ENCODE measurements at places on chromosomes 4 and X.

DNA sequence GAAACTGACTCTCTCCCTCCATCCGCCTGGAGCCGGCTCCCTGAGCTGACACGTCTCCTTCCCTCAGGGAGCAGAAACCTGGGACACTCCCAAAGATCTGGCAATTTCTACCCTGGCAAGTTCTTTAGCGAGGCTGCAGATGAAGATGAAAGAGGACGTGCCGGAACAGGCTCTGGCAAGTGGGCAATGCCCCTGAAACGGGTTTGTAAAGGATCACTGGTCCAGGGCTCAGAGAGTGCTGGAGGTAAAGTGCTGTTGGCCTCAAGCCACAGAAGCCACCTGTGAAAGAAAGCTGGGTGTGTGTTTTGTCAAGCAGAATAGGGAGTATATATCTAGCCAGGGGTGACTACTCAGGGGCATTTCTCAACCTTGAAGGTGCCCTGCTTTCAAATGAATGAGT is 131.4 kb upstream of the ATP6AP2 start:
- no peak for DNase-seq

GRCh38 chr4:154132406-154132805 is 343.5 kb upstream of the SFRP2 start:
- no peak for DNase-seq

DNA sequence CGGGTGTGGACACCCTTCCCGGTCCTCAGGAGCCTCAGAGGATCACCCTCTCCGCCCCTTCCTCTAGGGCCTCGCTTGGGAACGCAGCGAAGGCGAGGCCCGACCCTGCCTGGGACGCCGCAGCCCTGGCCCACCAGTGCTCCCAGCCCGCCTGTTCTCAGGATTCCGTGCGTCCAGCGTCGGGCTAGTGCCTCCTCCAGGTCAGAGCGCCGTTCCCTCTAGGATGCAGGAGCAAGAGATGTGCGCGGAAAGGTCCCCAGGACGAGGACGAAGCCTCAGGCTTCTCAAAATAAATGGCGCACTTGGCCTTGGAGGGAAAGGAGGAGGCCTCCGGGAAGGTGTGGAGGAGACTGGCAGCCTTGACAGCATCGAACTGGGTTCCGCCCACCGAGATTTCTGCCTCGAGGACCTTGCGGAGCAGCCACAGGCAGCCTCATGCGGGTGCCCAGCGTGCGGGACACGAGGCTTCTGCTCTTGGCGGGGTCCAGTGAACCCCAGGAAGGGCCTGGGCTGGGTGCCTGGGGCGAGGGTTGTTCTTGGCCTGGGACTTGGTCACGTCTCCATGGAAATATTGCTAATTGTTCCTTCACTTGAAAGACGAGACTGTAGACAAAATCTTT is 35.1 kb downstream of the PITX2 start:
- DNase-seq: no peak

- DNase-seq: no peak
Observed at GRCh38 chr4:187227907-187228704, 504.4 kb upstream of the FAT1 start.

- DNase-seq: no peak
Observed at GRCh38 chrX:806586-806985, 176.0 kb downstream of the SHOX start.

DNA sequence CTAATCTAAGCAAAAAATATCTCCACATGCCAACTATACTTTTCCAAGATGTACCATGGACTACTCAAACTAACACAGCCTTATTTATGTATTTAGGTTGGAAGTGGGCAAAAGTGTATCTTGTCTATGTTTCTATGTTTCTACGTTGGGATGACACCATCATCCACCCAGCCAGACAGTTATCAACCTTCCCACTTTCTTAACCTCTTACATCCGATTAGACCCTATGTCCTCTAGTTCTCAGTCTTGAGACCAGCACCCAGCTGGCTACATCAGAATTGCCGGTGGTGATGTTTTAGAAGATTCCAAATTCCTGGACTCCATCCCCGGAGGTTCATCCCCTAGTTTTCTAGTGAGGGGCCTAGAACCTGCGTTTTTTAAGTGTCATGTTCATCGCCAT is 1.0 kb upstream of the AASDH start:
- DNase-seq: no peak

GRCh38 chrX:125006704-125007103 is 313.0 kb upstream of the TEX13C start:
- DNase-seq: no peak

DNA sequence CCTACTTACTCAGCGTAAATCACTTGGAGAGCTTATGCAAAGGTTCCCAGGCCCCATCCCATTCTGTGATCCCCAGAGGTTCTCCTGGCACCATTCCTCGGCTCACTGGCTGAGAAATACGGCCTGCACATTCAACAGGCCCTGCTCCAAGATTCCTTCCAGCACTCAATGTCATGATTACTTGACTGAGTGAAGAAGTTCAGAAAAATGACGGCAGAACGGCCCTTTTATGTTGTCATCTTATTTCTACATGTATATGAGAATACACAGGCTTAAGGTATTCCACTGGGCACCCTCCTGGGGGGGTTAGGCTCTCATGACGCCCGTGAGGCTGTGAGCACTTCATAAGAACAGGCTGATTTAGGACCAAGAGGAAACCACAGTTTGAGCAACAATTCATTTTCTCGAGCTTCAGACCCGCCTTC is 190.6 kb downstream of the NSUN7 start:
- no peak for DNase-seq

- no peak for DNase-seq
Observed at GRCh38 chrX:84729809-84730208, 227.6 kb upstream of the HDX start.

GRCh38 chrX:108312957-108313356 is 125.3 kb downstream of the COL4A6 start:
- DNase-seq: no peak

DNA sequence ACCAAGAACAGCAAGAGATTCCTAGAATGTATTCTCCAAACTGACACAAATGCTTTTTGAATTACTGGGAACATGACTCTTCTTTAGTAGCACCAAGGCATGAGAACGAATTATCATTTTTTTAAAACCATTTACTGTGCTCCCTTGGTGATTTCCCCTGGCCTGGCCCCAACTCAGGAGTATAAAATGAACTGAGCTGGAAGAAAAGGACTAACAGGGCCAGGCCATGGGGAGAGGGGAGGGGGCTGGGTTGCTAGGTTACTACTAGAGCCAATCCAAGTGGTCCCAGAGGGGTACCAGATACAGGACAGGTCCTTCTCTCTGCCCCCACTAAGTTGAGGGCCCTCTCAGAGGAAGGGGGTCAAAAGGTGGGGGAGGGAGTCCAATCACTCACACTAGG is 23.1 kb downstream of the SASH3 start:
- no peak for DNase-seq

- DNase-seq: no peak
Observed at GRCh38 chrX:30570505-30570904, 7.1 kb downstream of the TASL start.

DNA sequence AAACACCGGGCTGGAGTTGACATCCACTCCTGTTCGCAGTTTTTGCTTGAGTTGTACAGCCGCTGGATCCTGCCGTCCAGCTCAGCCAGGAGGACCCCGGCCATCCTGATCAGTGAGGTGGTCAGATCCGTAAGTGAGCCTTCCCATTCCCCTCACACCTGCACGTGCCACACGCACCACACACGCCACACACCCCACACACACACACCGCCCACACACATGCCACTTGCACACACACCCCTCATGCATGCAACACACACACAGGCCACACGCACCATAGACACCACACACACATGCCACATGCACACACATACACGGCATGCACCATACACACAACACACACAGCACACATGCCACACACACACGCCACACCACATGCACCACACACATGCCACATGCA is 20.1 kb upstream of the MSANTD1 start:
- no peak for DNase-seq

DNA sequence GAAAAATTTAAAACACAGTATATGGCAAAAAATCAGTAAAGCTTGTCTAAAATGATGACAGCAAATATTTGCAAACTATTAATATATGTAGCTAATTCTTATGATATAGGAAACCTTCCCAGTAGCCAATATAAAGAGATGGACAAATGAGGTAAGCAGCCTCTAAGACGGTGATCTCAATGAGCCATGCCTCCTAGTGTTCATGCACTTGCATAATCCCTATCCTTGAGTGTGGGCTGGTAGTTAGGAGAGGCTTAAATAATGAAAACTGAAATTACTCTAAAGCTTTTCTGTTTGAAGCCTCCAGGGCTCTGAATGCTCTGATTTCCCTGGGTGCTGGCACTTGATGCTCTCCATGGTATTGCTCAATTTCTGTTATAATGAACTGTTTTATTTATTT is 24.6 kb upstream of the ARMCX4 start:
- no peak for DNase-seq

DNA sequence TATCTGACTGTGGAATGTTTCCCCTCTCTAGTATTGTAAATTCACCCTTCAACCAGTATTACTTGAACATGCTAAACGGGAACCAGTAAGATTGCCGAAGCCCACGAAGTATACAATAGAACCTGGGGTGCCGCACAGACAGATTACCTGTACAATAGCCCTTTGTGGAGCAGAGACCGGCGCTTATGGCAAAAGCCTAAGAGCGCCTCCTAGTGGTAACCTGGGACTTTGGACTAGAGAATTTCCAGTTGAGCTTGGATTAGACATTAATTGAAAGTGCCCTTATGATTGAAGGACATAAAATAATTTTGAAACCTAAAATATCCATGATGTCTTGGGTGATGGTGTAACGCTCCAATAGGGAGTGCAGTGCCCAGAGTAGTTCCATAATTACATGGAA is 14.1 kb downstream of the ZNF157 start:
- DNase-seq: peak; percentile 22

GRCh38 chrX:20270562-20270890 is 3.8 kb upstream of the RPS6KA3 start:
- DNase-seq: no peak

GRCh38 chr4:168101026-168101425 is 8.7 kb downstream of the ANXA10 start:
- no peak for DNase-seq

DNA sequence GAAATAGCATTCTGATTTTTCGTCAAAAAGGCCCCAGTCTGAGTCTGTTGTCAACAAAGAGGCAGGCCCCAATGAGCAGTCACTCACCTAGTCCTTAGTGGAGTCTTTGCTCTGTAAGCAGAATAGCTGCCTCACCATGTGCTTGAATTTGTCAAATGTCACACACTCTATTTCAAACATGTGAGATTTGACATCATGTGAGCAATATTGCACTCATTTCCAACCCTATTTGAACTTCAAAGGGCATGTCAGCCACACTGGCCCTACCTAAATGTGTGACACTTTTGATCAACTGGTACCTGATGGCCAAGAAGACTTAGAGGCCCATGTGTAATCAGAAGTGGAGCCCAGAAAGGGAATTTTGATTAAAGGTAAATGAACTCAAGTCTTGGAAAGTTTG is 59.4 kb upstream of the PLAC1 start:
- DNase-seq: no peak

DNA sequence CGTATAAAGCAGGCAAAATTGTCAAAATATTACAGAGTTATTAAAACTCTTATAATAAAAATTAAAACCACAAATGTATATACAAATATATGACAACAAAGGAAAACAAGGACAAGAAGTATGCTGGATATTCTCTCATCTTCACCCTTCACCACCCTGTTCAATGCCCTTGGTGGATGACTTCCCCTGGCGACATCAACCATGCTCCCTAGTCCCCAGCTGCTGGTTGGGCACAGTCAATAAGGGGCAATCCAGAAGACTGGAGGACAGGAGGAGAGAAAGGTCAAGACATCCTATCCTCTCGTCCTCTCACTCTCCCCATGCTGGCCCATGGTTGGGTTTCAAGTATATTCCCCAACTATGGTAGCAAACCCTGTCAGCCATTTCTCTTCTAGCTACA is 71.2 kb downstream of the CXCL13 start:
- DNase-seq: no peak

DNA sequence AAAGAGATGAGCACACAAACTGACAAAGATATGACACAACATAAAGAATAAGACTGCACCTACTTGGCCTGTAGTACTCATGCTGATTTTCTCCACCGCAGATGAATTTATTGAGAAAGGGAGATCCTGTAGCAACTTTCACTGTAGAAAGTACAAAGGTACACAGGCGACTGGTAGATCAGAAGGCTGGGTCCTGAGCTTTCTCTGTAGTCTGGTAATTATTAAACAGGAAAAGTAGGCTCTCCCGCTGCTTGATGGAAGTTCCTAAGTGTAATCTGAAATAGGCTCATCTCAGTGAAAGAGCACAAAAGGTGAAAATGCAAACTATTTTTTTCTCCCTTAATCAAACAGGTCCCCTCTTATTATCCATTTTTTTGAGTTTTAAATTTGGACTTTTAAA is at the start of gene ADH6:
ADH6 (minus strand) TSS at position 175 of the 400 bp plus-strand sequence; CDS start at position 81, 94 bp downstream.
- DNase-seq: no peak

- no peak for DNase-seq
Observed at GRCh38 chr4:142045996-142046395, 409.6 kb downstream of the IL15 start.

GRCh38 chr4:18815779-18816173 is 794.2 kb upstream of the LCORL start:
- DNase-seq: no peak

DNA sequence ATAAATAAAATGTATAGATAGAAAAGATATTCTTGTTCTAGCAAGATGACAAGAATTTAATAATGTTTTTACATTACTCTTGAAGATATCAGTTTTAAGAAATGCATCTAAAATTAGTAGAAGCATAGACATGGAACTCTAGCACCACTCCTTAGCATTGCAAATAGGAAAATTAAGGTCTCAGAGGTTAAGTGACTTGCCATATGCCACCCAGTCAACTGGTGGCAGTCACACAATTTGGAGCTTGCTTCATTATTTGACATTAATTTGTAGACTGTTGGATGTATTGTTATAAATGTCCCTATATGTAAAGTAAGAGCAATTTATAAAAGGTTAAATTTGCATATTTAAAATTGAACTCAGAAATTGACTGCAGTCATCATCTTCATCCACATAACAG is 20.8 kb downstream of the GPM6A start:
- no peak for DNase-seq

DNA sequence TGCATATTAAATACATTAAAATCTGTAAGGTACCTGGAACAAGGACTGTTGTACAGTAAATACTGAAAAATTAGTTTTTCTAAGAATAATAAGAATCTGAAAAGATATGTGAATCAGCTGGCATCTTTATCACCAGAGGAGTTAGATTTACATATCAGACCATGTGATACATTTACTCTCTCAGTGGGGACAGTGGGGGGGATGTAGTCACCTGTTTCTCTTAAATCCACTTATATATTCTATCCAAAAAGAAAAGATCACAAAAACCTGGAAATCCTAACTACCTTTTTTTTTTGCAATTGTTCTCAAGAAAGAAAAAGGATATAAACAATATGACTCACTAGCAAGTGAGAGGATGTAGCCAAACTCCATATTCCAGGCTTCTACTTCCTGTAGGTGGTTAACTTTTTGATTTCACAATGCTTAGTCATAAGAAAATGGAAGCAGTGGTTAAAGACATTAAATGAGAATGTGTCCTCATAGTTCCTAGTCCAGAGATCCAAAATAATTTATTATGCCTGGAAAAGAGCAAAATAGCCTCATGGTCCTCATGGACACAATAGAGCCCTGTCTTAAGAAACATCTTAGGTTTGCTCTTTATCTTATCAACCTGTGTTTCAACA is 22.5 kb upstream of the MYOZ2 start:
- DNase-seq: no peak
